ENCODE measurements at places on chromosomes 1 and 21. TPM values are rescaled to one million over a fixed set of nuclear protein-coding genes. Genes with fewer than 3 reads are reported as not detected.

Gene RPE65
- total RNA-seq = 0.57 TPM

Gene B3GALNT2
- 29.1 TPM for total RNA-seq

Gene AGO1
- total RNA-seq = 31.8 TPM

GRCh38 chr1:152622803-152623202, at the start of gene LCE3A:
LCE3A (minus strand) TSS chr1:152623103; CDS start chr1:152623103, 0 bp downstream.
- no peak within 1 kb of the TSS for H3K27ac ChIP-seq
- H3K27me3 ChIP-seq = no peaks in the 10 kb centered on the region
- DNase-seq = no peak
- no peaks in the 10 kb centered on the region for H3K36me3 ChIP-seq
- H3K4me1 ChIP-seq = no peaks in the 10 kb centered on the region
- H3K4me3 ChIP-seq = no peak within 1 kb of the TSS

GRCh38 chr1:85195703-85196102, 5.1 kb downstream of the SYDE2 start:
- no peak overlapping the region for H3K27ac ChIP-seq
- H3K4me1 ChIP-seq = peaks cover 4% of the 10 kb centered on the region
- DNase-seq = no peak
- no peaks in the 10 kb centered on the region for H3K36me3 ChIP-seq

Gene PTPN7
- total RNA-seq = 61.8 TPM

Gene SIK1
- total RNA-seq = 17.3 TPM

GRCh38 chr1:57082711-57083439, 117.1 kb upstream of the C8B start:
- no peaks in the 10 kb centered on the region for H3K4me1 ChIP-seq
- no peak overlapping the region for H3K27ac ChIP-seq
- no peak for DNase-seq
- no peaks in the 10 kb centered on the region for H3K27me3 ChIP-seq
- no peaks in the 10 kb centered on the region for H3K36me3 ChIP-seq
- H3K4me3 ChIP-seq = no peak overlapping the region

DNA sequence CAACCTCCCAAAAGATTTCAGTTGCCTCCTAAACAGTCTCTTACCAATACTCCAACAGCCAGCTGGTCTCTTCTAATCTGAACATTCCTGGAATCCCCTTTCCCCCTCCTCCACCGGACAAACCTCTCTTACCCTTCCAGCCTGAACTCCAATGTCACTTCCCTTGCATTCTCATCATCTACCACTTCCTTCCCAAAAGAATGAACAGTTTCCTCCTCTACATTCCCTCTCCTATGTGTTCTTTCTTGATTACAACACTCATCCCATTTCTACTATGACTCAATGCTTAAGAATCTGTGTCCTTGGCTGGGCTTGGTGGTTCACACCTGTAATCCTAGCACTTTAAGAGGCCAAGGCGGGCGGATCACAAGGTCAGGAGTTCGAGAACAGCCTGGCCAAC, 417.1 kb downstream of the SETD4 start:
- DNase-seq = no peak
- no peak overlapping the region for H3K4me3 ChIP-seq
- no peak overlapping the region for H3K27ac ChIP-seq
- H3K4me1 ChIP-seq = no peaks in the 10 kb centered on the region
- no peaks in the 10 kb centered on the region for H3K27me3 ChIP-seq

- no peaks in the 10 kb centered on the region for H3K36me3 ChIP-seq
- H3K4me1 ChIP-seq = peaks cover 29% of the 10 kb centered on the region
- H3K27me3 ChIP-seq = no peaks in the 10 kb centered on the region
- DNase-seq = no peak
These were observed 2.7 kb downstream of the IFFO2 start for GRCh38 chr1:18953731-18954231.

GRCh38 chr21:27953340-27954045, 986.6 kb upstream of the ADAMTS5 start:
- no peak overlapping the region for H3K4me3 ChIP-seq
- H3K36me3 ChIP-seq = no peaks in the 10 kb centered on the region
- H3K4me1 ChIP-seq = no peaks in the 10 kb centered on the region
- H3K27ac ChIP-seq = no peak overlapping the region
- H3K27me3 ChIP-seq = no peaks in the 10 kb centered on the region

DNA sequence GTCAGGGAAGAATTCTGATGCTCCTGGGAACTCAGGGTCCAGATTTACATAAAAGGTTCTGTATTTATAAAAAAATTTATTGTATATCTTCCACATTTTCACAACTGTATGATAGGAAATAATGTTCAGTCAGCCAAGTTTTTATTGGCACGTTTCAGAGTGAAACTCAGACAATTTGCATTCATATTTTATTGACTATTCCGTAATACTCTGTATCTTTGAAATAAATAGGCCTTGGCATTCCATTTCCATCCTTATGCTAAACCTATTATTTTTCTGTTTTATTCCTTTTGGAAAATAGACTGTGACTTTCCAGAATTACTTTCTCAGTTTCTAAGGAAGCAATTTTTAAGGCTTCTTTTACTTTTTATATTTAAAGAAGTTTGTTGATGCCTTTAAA, 329.0 kb downstream of the OLFM3 start:
- H3K4me1 ChIP-seq = no peaks in the 10 kb centered on the region
- H3K27me3 ChIP-seq = no peaks in the 10 kb centered on the region
- no peak overlapping the region for H3K4me3 ChIP-seq
- no peak for DNase-seq
- H3K27ac ChIP-seq = no peak overlapping the region

Gene RBM11
- 5.7 TPM for total RNA-seq

DNA sequence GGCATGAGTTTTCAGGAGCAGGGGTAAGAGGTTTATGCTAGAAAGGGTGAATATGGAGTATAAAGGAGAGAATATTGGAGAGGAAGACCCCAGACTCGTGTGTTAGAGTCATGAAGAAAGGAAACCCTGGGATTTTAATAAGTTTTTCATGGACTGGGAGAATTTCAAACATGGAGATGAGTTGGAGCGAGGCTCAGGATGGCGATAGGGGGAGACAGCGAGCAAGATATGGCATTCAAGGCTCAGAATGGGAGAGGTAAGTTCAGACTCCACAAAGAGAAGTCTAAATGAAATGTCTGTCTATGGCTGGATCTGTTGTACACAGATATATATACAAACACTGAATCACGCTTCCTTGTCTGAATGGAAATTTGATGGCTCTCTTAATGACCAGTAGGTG, 92.5 kb downstream of the LRRC40 start:
- H3K27me3 ChIP-seq = no peaks in the 10 kb centered on the region
- no peak overlapping the region for H3K27ac ChIP-seq
- no peak overlapping the region for H3K4me3 ChIP-seq
- H3K4me1 ChIP-seq = no peaks in the 10 kb centered on the region
- DNase-seq = no peak
- no peaks in the 10 kb centered on the region for H3K36me3 ChIP-seq
